ENCODE measurements at places on chromosomes 4 and X. TPM values are rescaled to one million over a fixed set of nuclear protein-coding genes. Genes with fewer than 3 reads are reported as not detected.
A peak's percentile ranks its signal among the peaks of the same experiment; 100 is the strongest.

The BTK gene
- total RNA-seq = 34.1 TPM

The AKAP4 gene
- total RNA-seq = not detected

The CDKL5 gene
- 33.8 TPM for total RNA-seq

The FRAS1 gene
- total RNA-seq = 20.2 TPM

- no peak for DNase-seq
Measured at GRCh38 chr4:85372966-85373365, 102.0 kb upstream of the ARHGAP24 start.

DNA sequence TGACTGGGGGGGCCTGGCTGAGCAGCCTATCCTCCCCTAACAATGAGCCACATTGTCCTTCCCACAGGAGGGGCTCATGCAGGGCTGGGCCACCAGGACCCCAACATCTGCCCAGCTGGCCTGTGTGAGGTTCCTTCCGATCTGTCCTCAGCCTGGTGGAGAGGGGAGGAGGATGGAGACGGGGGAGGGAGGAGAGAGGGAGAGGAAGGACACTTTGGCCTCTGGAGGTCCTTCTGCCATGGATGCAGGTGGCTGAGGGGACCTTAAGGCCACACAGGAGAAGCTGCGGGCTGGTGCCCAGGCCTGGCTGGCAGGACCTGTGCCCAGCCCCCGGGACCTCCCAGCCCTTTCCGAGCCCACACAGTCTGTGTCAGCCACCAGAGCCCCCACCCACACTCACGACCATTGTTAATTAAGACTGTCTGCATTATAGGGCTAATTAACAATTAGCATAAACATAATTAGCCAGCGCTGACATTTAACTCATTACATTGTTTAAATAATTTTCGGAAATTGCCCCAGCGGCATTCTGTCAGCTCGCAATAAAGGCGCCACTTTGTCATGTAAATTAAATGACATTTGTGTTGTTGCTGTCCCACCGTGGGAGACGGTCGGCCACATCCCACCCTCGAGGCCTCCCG lies 53.0 kb upstream of the NKX1-1 start:
- peak; percentile 41 for DNase-seq

- no peak for DNase-seq
Measured at GRCh38 chr4:1086011-1086410, 27.4 kb downstream of the RNF212 start.

DNA sequence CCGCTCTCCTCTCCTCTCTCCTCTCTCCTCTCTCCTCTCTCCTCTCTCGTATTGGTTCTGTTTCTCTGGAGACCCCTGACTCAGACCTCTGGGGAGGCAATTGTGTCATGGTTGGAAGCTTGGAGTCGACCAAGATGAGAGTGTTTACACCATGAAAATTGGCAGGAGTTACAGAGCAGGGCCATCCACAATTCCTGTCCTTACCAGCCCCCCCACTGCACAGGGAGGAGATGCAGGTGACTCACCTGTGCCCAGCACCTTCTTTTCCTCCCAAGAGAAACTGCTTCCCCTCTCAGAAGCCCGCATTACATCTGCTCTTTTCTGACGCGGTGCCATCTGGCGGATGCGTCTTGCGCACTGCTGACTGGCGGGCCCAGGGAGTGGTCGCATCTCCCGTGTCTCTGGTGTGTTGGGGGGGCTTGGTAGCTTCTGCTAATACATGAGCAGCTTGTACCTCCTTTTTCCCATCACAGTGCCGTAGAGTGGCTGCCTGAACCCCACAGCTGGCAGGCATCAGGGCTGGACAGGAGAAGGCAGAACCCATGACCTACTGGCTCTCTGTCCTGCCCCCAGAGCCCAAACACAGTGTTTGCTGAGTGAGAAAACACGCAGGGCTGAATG lies 31.4 kb upstream of the GPR78 start:
- peak; percentile 62 for DNase-seq

GRCh38 chr4:167114416-167114971 lies 119.8 kb downstream of the SPOCK3 start:
- DNase-seq = no peak

- DNase-seq = no peak
Measured at GRCh38 chrX:143633461-143634308, 2.2 kb downstream of the SLITRK4 start.

- DNase-seq = no peak
Measured at GRCh38 chrX:107454302-107454701, 4.8 kb downstream of the FRMPD3 start.

DNA sequence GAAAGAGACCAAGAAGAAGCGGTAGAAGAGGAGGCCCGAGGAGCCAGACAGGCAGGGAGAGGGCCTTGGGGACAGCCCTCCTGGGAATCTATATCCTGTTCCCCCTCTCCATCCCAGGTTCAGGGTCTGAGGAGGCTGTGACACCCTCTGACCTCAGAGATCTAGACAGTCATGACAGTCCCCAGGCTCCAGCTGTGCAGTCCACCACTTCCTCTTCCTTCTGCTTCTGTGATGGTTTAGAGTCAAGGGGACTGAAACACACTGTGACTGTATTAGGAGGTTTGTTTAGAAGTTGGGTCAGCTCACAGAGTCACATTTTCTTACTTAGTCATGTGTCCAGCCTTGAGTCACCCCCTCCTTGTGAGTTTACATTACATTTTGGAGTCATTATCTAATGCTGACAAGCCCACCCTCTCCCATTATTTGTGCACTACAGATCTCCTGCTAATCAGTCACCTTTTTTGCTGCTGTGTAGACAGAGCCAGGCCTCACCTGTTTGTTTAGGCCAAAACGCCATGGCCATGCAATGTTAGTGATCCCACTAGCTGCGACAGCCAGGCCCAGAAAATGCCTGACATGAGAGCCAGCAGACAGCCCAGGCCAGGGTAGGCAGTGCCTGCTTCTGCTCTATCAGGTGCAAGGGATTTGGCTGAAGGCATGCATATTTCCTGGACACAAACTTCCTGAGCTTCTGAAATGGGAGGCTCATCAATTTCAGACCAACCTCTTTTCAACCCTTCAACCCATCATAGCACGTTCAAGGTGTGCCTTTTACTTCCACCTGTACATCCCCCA lies 26.0 kb downstream of the MANBA start:
- no peak for DNase-seq

DNA sequence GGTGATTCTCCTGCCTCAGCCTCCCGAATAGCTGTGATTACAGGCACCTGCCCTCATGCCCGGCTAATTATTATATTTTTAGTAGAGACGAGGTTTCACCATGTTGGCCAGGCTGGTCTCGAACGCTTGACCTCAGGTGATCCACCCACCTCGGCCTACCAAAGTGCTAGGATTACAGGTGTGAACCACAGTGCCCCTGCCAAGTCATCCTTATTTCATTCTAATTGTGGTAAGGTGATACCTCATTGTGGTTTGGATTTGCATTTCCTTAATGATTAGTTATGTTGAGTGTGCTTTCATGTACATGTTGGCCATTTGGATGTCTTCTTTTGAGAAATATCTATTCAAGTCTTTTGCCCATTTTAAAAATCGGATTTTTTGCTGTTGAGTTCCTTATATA lies 93.0 kb downstream of the USP9X start:
- DNase-seq = no peak

DNA sequence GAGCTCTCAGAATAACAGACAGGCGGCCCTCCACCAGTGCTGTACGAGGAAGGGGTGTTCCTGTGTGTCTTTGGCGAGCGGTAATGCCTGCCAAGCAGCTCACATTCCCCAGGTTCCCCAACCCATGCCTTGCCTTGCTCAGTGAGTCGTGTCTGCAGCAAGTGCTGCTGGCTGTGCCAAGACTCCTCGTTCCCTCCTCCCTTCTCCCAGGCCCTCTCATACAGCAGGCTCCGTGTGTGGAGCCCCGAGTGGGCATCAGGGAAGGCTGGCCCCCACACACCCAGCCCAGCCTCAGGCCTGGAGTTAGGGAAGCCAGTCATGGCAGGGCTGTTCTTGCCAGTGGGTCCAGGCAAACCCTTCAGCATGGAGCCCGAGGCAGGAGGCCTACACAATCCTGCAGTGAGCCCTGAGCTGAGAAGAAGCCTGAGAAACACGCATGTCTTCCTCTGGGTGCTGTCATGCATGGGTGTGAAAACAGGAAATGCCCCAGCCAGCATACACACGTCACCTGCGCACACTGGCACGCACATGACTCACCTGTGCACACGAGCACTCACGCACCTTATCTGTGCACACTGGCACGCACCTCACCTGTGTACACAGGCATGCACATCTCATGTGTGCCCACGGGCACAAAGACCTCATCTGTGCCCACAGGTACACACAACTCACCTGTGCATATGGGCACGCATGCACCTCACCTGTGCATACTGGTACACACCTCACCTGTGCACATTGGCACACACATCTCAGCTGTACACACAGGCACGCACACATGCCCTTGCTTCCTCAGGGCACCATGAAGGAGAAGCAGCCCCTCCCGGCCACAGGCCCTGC lies 238.7 kb downstream of the DHRSX start:
- no peak for DNase-seq

- DNase-seq = no peak
Measured at GRCh38 chr4:19711871-19712270, 539.8 kb upstream of the SLIT2 start.

Data from upper lobe of right lung (tissue), 1 donor.